ENCODE measurements at places on chromosomes 12 and 14.

- DNase-seq: no peak
Measured at GRCh38 chr12:53748072-53748840, 3.5 kb downstream of the CISTR start.

GRCh38 chr12:49228653-49229052 lies 36.2 kb upstream of the TUBA1C start:
- DNase-seq: no peak

DNA sequence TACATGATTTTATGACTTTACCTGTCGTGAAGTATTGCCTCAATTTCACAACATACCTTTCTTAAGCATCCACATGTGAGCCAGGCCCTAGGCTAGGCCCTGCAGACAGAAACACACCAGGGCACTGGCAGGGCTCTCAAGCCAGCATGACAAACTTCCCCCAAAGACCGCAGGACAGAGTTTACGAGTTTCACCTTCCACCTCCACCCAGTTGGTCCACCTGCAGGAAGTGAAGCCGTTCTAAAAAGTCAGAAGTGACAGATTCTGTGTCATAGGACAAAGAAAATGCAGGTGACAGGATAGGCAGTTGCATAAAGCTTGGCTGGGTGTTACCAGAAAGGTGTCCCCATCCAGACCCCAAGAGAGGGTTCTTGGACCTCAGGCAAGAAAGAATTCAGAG lies 382.3 kb downstream of the PCNX1 start:
- no peak for DNase-seq

DNA sequence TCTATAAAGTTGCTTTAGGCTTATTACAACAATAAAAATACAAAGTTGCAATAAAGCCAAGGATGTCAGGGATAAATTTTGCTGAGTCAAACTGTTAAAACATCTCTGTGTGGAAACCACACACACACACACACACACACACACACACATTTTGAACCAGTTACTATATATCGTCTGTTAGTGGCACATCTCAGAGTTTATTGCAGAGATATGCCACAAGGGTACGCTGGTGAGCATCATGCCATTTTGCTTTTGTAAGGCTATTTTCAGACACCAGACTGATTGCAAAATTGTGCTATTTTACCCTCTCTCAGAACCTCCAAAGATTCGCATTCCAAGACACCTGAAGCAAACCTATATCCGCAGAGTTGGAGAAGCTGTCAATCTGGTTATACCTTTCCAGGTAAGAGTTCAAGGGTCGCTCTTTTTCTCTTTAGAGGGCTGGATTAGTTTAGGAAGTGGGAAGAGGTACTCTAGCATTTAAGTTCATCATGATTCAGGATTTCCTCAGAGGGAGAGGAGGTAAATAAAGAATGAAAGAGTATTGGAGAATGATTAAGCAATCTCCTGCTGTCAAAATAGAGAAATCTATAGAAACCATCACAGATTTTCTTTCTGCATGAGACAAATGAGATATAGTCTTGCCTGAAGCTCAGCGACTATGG lies 27.3 kb upstream of the CHPT1 start:
- no peak for DNase-seq

DNA sequence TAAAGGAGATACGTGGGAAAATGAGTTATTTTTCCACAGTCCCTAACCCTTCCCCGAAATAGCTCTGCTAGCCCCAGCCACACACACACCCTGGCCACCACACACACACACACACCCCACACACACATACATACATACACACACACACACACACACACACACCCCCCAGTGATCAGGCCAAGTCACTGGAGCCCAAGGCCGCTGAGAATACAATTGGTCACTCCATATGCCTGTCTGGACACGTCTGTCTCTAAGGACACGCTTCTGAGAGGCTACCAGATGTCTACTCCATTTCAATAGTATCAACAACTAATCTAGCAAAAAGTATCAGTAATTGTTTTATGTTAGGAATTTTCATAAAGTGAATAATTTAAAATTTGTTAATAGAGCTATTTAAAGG lies 13.0 kb upstream of the DIABLO start:
- DNase-seq: no peak

GRCh38 chr14:63308723-63309317 lies 9.9 kb downstream of the GPHB5 start:
- DNase-seq: no peak

- no peak for DNase-seq
Measured at GRCh38 chr14:61528591-61529021, 166.7 kb upstream of the HIF1A start.

DNA sequence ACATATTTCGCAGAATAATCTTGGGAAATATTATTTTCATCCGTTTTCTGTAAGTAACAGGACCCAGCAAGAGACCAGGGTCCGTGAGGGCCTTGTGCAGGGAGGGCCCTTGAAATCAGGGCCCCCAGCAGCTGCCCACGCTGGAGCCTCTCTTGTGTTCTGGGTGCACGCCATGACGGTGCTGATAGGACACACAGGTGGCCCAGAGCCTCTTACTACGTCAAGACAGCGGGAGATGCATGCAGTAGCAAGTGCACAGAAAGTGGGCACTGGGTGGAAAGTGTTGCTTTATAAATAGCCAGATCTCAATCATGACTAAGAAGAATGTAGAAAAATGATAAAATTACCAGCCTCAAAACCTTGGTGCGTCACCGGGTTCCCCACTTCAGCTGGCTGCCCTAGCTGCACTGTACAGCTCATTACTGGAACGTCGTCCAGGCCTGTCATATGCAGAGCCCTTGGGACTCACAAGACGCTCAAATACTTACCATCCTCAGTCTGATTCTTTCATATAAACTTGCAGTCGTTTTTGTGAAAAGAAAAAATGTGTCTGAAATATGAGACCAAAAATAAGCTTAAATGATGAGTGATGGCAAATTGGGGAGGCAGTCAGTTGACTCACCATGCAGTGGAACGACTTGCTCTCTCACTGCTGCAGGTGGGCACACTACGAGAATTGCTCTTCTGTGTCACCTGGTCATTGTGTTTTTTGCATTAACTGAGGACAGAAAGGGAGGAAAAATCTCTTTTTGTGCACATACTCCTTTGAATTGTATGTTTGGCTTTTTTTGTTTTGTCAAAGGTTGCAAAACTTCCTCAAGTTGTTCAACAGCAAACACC lies 68.2 kb downstream of the DDX51 start:
- no peak for DNase-seq

GRCh38 chr12:54215989-54216796 lies 27.4 kb upstream of the SMUG1 start:
- no peak for DNase-seq

- DNase-seq: no peak
Measured at GRCh38 chr12:32431025-32431424, 31.7 kb downstream of the FGD4 start.

GRCh38 chr12:79747274-79747673 lies 56.5 kb upstream of the PAWR start:
- no peak for DNase-seq

All from stimulated activated CD8-positive, alpha-beta memory T cell treated with anti-CD3 and anti-CD28 coated beads, Interleukin-15, amount 100 ng/mL, for 24 hours (primary cell).